Activated CD4-positive, alpha-beta T cell treated with anti-CD3 and anti-CD28 coated beads for 1 hour (primary cell): ENCODE measurements at places on chromosomes 7 and 10.

DNA sequence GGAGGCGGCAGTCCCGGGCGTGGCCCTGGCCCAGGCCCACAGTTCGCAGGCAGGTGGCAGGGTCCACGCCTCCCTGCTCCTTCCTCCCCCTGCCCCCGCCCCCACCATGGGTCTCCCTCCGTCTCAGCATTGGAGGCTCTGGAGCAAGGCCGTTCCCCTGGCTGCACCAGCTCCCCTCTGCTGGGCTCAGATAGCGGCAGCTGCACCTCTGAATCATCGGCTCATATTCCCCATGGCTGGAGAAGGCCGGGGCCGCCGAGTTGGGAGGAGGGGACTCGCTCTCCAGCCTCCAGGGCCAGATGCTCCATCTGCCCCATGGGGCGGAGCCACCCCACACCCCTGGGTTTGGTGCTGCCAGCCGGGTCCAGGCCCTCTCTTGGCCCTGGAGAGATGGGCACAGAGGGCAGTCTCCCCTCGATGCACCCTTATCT, 145.0 kb downstream of the ELFN1 start:
- no peak for DNase-seq

GRCh38 chr10:22685926-22686325, 28.5 kb downstream of the PIP4K2A start:
- no peak for DNase-seq

GRCh38 chr10:126499744-126500143, 111.5 kb upstream of the ADAM12 start:
- DNase-seq: no peak

DNA sequence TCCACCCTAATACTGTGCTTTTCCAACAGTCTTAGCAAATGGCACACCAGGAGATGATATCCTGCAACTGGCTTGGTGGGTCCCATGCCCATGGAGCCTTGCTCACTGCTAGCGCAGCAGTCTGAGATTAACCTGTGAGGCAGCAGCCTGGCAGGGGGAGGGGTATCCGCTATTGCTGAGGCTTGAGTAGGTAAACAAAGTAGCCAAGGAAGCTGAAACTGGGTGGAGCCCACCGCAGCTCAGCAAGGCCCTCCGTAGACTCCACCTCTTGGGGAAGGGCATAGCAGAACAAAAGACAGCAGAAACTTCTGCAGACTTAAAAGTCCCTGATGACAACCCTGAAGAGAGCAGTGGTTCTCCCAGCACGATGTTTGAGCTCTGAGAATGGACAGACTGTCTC, 399.0 kb downstream of the CCSER2 start:
- no peak for DNase-seq

- no peak for DNase-seq
These were observed 13.0 kb upstream of the WIPI2 start for GRCh38 chr7:5177060-5177459.

DNA sequence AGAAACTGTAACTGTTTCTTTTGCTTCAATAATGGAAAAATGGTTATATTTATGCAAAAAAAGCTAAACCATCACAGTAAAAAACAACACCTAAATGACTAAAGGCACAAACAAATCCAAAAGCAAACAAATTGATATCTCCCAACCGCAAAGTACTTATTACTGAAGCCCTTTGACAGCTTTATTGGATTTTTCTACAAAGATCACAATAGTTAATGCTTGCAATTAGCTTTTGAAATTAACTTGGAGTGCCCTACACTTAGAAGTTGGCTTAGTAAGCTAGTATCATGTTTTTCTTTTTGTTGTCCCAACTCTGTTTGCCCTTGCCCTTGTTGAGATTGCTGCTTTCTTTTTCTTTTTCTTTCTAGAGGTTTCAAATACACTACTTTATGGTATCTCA, 257.5 kb downstream of the INHBA start:
- no peak for DNase-seq
